ENCODE measurements at places on chromosomes 4 and X. TPM values are rescaled to one million over a fixed set of nuclear protein-coding genes. Genes with fewer than 3 reads are reported as not detected.

The TMPRSS11A gene
- total RNA-seq, result not detected

DNA sequence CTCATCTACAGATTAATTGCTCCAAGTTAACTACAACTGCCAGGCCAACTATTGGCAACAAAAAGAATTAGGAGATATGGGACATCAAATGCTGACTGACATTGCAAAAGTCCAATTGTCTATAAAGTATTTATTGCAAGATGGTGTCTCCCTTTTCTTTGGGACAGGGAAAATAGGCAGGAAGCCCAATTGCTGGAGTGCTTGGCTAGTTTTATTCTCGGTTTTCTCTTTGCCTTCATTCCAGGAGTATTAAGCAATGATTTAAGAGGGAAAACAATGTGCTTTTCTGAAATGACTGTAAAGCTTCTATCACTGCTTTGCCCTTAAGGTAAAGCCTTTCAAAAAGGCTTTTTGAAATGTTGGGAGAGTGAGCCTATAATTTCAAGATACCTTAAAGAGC is 62.8 kb upstream of the DIAPH2 start:
- H3K36me3 ChIP-seq, result peaks cover 19% of the 10 kb centered on the region
- H3K4me3 ChIP-seq, result no peak overlapping the region
- no peaks in the 10 kb centered on the region for H3K27me3 ChIP-seq
- no peaks in the 10 kb centered on the region for H3K4me1 ChIP-seq

DNA sequence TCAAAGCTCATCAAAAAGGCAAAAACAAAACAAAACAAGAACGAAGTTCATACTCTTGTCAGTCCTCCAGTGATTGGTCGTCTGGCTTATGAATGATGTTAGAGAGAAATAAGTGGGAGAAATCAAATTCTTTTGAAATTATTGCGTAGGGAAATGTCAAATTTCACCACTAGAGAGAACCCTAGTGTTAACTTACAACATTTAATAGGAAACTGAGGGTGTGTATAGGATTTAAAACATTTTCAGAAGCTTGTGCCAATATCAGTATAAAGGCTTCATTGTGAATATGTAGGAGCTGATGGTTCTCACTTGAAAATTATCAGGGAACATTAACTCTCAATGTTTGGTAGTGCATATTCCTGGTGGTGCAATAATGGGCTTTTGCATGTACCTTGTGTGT is 17.4 kb downstream of the ADH6 start:
- H3K27me3 ChIP-seq, result no peaks in the 10 kb centered on the region
- H3K4me1 ChIP-seq, result peaks cover 8% of the 10 kb centered on the region
- no peak for DNase-seq

- no peaks in the 10 kb centered on the region for H3K4me1 ChIP-seq
- DNase-seq, result no peak
- no peak overlapping the region for H3K27ac ChIP-seq
- H3K4me3 ChIP-seq, result no peak overlapping the region
These were observed 24.7 kb downstream of the NAT8L start for GRCh38 chr4:2083826-2084160.

- no peaks in the 10 kb centered on the region for H3K27me3 ChIP-seq
- H3K27ac ChIP-seq, result no peak overlapping the region
- H3K36me3 ChIP-seq, result no peaks in the 10 kb centered on the region
These were observed 60.8 kb upstream of the FHL1 start for GRCh38 chrX:136086521-136086920.

DNA sequence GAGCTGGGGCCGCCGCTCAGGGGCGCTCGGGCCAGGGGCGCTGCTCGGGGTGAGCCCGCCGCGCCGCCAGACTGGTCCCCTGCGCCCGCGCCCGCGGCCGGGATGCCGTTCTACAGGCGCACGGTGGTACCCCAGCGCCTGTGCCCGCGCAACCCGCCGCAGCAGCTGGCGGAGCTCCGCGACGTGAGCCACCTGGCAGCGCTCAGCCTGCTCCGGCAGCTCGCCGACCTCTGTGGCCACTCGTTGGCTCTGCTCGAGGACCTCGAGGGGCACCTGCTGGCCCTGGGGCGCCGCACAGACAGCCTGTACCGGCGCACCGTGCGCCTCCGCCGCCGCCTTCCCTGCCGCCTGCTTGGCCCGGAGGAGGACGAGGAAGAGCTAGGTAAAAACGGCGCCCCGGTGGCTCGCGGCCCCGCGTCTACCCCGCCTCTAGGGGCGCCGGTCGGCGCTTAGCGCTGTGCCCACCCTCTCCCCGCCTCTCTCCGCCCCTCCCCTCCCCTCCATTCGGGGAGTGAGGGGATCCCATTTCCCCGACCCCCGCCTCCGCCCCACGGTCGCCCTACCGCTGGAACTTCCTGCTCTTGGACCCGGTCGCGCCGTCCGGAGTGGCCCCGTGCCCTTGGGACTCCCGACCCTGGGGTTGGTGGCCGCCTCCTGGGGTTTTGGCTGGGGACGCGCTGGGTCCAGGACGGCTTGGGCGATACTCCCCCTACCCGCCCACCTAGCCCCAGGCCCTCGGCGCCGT is 513 bp downstream of the NHSL2 start:
- peaks cover under 1% of the 10 kb centered on the region for H3K4me1 ChIP-seq
- peak; percentile 64 for DNase-seq
- no peak overlapping the region for H3K27ac ChIP-seq
- H3K27me3 ChIP-seq, result no peaks in the 10 kb centered on the region
- peak overlapping the region; percentile 73 for H3K4me3 ChIP-seq

The BGN gene
- total RNA-seq, result 1.2 TPM

DNA sequence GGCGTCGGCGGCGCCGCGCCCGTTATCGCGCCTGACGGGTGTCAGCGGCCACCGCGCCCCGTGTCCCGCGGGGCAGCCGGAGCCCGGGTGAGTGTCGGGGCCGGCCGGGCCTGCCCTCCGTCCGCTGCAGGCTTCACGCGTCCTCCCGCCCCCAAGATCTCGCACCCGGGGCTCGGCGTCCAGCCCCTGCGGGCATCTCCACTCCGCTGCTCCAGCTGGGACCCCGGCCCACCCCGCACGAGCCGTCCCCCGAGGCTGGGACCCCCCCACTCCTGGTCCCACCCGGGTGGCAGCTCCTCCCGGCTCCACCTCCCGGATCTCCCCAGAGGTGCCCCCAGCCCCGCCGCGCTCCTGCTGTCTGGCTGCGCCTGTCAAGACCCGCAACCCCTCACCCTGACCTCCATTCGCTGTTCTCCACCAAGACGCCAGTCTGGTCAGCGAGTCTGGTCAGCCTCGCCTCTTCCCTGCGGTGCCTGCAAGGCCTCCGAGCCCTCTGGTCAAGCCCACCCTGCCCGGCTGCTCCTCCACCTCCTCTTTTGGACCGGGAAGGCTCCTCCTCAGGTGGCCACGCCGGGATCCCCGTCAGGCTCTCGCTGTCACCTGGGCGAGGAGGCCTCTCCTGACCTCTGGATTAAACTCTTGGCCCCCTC is 66.0 kb upstream of the NKX1-1 start:
- no peak for DNase-seq

- H3K27ac ChIP-seq, result no peak overlapping the region
- H3K4me3 ChIP-seq, result no peak overlapping the region
- H3K27me3 ChIP-seq, result no peaks in the 10 kb centered on the region
- DNase-seq, result no peak
- H3K4me1 ChIP-seq, result no peaks in the 10 kb centered on the region
- no peaks in the 10 kb centered on the region for H3K36me3 ChIP-seq
These were observed 145.4 kb upstream of the RXFP1 start for GRCh38 chr4:158376106-158376840.

DNA sequence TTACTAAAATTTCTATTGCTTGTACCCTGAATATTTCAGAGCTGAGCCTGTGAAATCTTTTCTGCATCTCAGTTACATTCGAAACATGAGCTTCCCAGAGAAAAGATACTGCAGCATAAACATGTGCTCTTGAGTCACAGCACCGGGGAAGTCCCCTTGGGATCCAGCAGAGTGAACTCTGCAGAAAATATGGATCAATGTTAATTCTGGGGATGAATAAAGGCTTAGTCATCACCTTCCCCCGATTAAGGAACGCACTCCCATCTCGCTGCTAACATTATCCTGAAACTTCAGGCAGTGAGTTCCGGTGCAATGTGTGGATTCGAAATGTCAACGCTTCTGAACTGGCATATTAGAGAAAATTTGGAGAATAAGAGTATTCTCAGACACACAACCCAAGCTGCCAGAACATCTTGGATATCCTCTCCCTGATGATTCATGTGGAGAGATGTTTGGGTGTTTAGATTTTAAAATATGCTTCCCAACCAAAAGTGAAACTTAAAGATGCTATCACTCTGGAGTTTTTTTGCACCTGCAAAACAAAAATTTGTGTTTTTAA is 90.8 kb downstream of the IRF2 start:
- peaks cover 7% of the 10 kb centered on the region for H3K36me3 ChIP-seq
- H3K27me3 ChIP-seq, result no peaks in the 10 kb centered on the region
- H3K4me3 ChIP-seq, result no peak overlapping the region
- no peak overlapping the region for H3K27ac ChIP-seq
- no peak for DNase-seq

DNA sequence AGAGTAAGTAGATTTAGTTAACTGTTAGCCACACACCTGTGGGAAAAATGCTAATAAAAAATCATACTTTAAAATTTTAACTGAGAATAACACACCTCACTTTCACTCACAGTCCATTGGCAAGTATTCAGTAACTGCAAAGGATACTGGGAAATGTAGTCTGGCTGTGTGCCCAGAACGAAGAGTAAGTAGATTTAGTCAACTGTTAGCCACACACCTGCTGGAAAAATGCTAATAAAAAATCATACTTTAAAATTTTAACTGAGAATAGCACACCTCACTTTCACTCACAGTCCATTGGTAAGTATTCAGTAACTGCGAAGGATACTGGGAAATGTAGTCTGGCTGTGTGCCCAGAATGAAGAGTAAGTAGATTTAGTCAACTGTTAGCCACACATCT is 178.4 kb upstream of the NWD2 start:
- H3K4me1 ChIP-seq, result no peaks in the 10 kb centered on the region
- no peaks in the 10 kb centered on the region for H3K27me3 ChIP-seq
- no peak overlapping the region for H3K27ac ChIP-seq
- H3K4me3 ChIP-seq, result no peak overlapping the region
- no peak for DNase-seq

DNA sequence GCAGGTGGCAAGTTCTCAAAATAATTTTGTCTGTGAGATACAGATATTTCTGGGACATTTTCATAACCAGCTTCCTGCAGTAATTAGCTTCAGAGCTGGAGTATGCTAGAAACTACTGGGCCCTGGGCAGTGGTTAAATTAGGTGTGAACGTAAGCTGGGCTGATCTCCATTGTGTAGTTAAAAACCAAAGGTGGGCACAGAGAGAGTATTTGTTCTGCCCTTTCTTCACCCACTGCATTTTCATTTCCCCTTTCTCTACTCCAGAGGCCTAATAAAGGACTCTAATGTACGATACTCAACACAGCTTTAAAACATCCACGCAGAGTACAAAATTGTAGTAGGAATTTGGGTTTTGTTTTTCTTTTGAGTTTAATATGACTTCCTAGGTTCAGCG is 252.7 kb downstream of the SPRY1 start:
- DNase-seq, result no peak
- peaks cover 3% of the 10 kb centered on the region for H3K36me3 ChIP-seq
- H3K27ac ChIP-seq, result no peak overlapping the region
- H3K4me3 ChIP-seq, result no peak overlapping the region
- 0 out of 2 replicates have a peak, but pooled peaks cover 3% of the 10 kb centered on the region for H3K4me1 ChIP-seq
- H3K27me3 ChIP-seq, result no peaks in the 10 kb centered on the region

DNA sequence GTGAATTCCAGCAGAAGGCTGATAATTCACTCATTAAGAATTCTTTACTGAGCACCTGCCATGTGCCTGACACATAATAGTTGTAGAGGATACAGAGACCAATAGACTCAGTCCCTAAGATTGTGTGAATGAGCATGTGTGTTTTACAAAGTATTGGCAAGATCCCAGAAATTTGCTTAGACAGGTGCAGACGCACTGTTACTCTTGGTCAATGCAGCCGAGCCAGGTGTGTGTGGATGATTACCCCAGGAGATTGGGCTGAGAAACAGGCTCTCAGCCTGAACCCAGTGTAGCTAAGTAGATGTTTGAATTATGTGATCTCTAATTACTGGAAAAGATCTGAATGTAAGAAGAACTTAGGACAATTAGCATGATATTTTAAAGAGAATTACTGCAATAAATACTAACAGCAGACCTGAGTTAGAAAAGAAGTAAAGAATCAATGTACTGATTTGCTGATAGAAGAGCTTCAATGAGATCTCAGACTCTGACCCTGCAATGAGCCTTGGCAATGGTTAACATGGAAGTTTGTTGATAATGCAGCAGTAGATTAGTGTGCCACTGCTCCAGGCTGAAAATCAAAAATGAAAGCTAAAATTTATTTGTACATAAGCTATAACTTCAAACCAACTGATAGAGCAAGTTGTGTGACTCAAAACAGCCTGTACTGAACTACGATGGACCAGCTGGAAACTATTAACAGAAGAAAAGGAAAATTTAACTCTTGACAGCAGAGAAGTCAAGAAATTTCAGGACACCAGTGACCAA is 32.2 kb upstream of the NDST4 start:
- H3K27me3 ChIP-seq, result no peaks in the 10 kb centered on the region
- no peaks in the 10 kb centered on the region for H3K36me3 ChIP-seq
- no peak overlapping the region for H3K27ac ChIP-seq
- no peak overlapping the region for H3K4me3 ChIP-seq

The SHROOM2 gene
- total RNA-seq, result 15.3 TPM

- DNase-seq, result no peak
- H3K4me1 ChIP-seq, result no peaks in the 10 kb centered on the region
- no peak overlapping the region for H3K4me3 ChIP-seq
- no peak overlapping the region for H3K27ac ChIP-seq
- no peaks in the 10 kb centered on the region for H3K27me3 ChIP-seq
- H3K36me3 ChIP-seq, result no peaks in the 10 kb centered on the region
These were observed 140.8 kb upstream of the ETNPPL start for GRCh38 chr4:108903464-108904221.

- H3K4me1 ChIP-seq, result no peaks in the 10 kb centered on the region
- no peak overlapping the region for H3K27ac ChIP-seq
- no peak overlapping the region for H3K4me3 ChIP-seq
- no peak for DNase-seq
- H3K36me3 ChIP-seq, result peaks cover 69% of the 10 kb centered on the region
These were observed 96.8 kb downstream of the MTMR1 start for GRCh38 chrX:150790021-150790420.

DNA sequence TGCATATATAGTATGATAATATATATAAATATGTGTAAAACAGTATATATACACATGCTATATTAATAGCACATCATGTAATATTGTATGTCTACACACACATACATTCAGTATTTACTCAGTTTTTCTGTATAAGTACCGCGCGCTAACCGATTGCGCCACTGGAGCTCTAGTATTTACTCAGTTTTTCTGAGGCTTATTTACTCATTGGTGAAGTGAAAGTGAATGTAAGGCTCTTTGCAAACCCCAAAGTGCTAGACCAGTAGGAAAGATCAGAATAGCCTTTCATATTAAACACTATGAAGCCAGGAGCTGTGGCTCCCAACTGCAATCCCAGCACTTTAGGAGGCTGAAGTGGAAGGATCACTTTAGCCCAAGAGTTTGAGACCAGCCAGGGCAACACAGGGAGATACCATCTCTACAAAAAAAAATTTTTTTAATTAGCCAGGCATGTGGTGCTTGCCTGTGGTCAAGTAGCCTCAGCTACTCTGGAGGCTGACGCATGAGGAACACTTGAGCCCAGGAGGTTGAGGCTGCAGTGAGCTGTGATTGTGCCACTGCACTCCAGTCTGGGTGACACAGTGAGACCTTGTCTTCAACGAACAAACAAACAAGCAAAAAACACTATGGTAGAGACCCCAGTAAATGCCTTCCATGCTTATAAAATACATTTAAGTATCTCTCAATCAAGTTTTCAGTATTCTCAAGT is 125.8 kb downstream of the KIT start:
- no peaks in the 10 kb centered on the region for H3K4me1 ChIP-seq
- no peaks in the 10 kb centered on the region for H3K36me3 ChIP-seq
- H3K27ac ChIP-seq, result no peak overlapping the region

The NXT2 gene
- 20.3 TPM for total RNA-seq

All from H9 (cell line).